ENCODE measurements at places on chromosomes 6 and 20. TPM values are rescaled to one million over a fixed set of nuclear protein-coding genes. Genes with fewer than 3 reads are reported as not detected.

- DNase-seq = no peak
These were observed 128.2 kb upstream of the SPACA1 start for GRCh38 chr6:87919416-87919815.

Gene NUP43
- 54.1 TPM for total RNA-seq

- DNase-seq = peak; percentile 71
These were observed 38.2 kb downstream of the SHLD1 start for GRCh38 chr20:5788385-5788895.

DNA sequence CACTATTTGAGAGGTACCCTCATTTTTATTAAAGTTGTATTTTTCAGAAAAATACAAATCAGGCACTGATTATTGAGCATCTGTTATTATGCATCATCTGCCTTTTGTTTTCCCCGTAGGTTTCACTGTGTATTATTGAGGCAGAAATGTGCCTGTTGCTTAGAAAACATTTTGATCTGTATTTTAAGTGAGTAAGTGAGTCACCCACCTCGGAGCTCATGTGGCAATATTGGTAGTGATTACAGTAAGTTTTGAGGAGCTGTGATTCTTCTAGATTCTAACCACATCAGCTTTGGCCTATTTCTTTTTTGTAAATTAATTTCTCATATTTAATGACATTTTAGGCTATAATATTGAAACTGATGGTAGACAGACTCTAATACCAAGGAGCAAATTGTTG, 59.6 kb upstream of the LAMP5 start:
- DNase-seq = no peak

- DNase-seq = no peak
These were observed 61.8 kb downstream of the LMBRD1 start for GRCh38 chr6:69735027-69735426.

Gene LPA
- 0.11 TPM for total RNA-seq

GRCh38 chr20:57838670-57839151, 128.9 kb upstream of the PMEPA1 start:
- DNase-seq = no peak

Gene CALHM4
- total RNA-seq = not detected

- DNase-seq = no peak
These were observed 46.8 kb downstream of the KCNB1 start for GRCh38 chr20:49435639-49436038.

DNA sequence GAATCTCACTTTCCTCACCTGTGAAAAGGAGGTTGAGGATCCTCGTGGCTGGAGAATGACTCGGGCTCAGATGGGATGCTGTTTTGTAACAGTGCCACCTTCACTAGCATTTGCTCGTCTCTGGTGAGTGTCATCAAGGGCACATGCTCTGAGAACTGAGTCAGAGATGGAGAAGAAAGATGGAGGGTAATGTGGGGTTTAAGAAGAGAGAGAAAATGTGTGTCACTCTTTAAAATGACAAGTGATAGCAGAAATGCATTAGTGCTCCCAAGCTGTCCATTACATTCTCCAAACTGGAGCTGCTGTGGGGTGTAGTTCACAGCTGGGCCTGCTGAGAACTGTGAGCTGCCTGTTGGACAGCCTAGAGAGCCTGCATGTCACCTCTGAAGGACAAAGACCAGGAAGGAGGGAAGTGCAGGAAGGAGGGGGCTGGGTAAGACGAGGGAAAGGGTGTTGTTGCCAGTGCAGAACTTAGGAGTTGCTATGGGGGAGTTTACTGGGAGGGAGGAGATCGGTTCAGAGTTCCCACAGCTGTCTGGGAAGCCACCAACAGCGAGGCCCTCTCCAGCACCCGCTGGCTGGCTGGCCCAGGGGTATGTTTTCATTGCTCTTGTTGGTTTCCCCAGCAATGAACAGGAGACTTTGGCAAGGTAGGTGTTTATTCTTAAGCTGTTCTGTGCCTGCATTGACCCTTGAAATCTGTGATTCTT, 19.8 kb downstream of the GMPR start:
- DNase-seq = no peak
